ENCODE measurements at places on chromosomes 6 and 20. TPM values are rescaled to one million over a fixed set of nuclear protein-coding genes. Genes with fewer than 3 reads are reported as not detected.

The SLC17A2 gene
- total RNA-seq = not detected

The DPPA5 gene
- not detected for total RNA-seq

The ARG1 gene
- not detected for total RNA-seq

The PXT1 gene
- under 0.01 TPM for total RNA-seq

The BMP2 gene
- 13.1 TPM for total RNA-seq
